Bronchial smooth muscle cell (primary cell): ENCODE measurements at places on chromosomes 6 and 20. TPM values are rescaled to one million over a fixed set of nuclear protein-coding genes. Genes with fewer than 3 reads are reported as not detected.

Gene ASIP
- total RNA-seq, result not detected in 2 replicates

Gene SUMO4
- 0.52 and 1.6 TPM in 2 replicates for total RNA-seq

Gene TAAR1
- total RNA-seq, result not detected in 2 replicates

Gene DNAAF9
- total RNA-seq, result 9.1 and 10.0 TPM in 2 replicates

Gene GRM1
- total RNA-seq, result under 0.01 and 0.17 TPM in 2 replicates

Gene SCUBE3
- total RNA-seq, result 2.4 and 2.8 TPM in 2 replicates

Gene C20orf141
- 0.32 TPM in 1 of 2 replicates, not detected in the other for total RNA-seq

Gene OR2J3
- total RNA-seq, result not detected in 2 replicates

Gene MAP1LC3A
- total RNA-seq, result 16.1 and 16.3 TPM in 2 replicates

Gene PBOV1
- total RNA-seq, result not detected in 2 replicates

Gene EYS
- under 0.01 TPM in 1 of 2 replicates, not detected in the other for total RNA-seq

Gene LTB
- total RNA-seq, result not detected in 2 replicates

Gene RGS19
- 5.4 and 5.8 TPM in 2 replicates for total RNA-seq

Gene GTSF1L
- not detected in 2 replicates for total RNA-seq

Gene FOXO3
- 27.1 and 41.4 TPM in 2 replicates for total RNA-seq

Gene TRAPPC3L
- 0.09 and 0.16 TPM in 2 replicates for total RNA-seq

Gene FAM209B
- 0.34 TPM in 1 of 2 replicates, not detected in the other for total RNA-seq

Gene RGS17
- 7.5 and 15.1 TPM in 2 replicates for total RNA-seq

Gene PRSS16
- total RNA-seq, result not detected in 2 replicates

Gene XKR7
- not detected in 2 replicates for total RNA-seq

Gene SNRPB
- total RNA-seq, result 39.9 and 75.8 TPM in 2 replicates
